Stimulated activated CD8-positive, alpha-beta memory T cell treated with anti-CD3 and anti-CD28 coated beads, Interleukin-7, amount 100 ng/mL, for 1 hour (primary cell): ENCODE measurements at places on chromosomes 11 and 22.

- no peak for DNase-seq
Measured at GRCh38 chr11:71283971-71284441, 31.6 kb upstream of the SHANK2 start.

DNA sequence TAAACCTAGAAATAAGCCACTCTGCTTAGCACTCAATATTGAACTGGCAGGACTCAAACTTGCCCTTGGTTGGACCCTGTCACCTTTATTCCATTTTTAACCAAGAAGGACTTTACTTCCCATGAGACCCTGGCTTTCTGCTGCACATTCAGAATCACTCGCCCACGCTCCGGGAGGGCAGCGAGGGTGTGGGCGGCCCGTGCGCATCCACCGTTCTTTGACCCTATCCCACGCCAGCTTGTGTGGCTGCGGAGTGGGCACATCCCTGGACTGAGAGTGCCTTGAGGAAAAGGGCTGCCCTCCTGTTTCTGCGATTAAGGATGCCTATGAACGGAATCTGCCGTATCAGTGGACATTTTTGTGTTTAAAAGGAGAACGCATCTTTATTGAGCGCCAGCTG lies 39.6 kb downstream of the TRIM44 start:
- DNase-seq: no peak

DNA sequence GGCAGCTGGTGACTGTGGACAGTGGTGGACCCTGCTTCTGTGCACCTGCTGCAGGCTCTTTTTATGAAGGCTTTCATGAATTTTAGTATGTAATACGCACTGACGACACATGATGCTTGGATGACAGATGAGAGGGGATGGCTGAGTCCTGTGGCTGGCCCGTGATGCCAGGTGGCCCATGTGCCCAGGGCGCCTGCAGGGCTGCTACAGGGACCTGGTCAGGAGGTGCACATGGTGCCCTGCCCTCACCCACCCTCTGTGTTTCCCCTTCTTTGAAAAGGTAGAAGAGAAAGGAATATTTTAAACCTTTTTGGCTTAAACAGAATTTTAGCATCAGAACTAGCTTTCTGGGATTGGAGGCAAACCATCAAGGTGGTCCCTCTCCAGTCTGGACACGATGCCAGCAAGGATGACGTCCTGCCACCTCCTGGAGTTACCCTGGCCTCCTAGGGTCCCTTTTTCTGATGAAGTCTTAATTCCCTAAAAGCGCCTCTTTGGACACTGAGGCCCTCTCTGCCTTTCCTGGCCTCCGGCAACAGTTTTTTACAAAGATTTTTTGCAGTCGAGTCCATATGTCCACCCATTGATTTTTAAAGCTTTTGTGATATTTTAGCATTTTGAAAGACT lies 5.4 kb upstream of the RANBP1 start:
- DNase-seq: no peak

GRCh38 chr11:63767565-63768236 lies 874 bp downstream of the ZFTA start:
- no peak for DNase-seq

DNA sequence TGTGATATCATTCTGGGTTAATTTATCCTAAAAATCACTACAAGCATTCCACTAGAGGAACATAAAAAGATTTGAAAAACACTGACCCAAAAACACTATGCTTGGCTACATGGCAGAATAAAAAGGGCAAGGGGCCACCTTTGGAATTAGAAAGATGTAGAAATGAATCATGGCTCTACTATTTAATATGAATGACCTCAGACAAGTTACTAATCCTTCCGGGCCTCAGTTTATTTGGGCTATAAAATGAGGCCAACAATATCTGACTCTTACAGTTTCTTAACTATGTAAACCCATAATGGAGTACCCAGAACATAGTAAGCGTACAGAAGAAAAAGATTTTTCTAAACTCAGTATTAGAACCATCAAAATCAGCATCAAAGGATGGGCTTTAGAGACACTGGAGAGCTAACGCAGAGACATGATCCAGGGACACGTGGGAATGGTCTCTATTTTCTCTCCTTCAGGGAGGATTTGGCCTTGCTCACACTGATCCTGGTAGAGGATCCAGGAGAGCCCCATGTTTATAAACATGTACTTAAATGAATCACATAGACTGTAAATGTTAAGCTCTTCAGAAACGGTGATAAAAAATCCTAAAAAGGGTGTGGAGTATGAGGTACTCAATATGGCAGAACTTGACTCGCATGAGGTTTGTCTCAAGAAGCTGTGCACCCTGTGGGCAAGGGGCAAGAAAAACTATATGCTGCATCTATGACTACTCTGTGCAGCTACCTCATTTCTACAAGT lies 288.4 kb upstream of the PITPNB start:
- DNase-seq: no peak

DNA sequence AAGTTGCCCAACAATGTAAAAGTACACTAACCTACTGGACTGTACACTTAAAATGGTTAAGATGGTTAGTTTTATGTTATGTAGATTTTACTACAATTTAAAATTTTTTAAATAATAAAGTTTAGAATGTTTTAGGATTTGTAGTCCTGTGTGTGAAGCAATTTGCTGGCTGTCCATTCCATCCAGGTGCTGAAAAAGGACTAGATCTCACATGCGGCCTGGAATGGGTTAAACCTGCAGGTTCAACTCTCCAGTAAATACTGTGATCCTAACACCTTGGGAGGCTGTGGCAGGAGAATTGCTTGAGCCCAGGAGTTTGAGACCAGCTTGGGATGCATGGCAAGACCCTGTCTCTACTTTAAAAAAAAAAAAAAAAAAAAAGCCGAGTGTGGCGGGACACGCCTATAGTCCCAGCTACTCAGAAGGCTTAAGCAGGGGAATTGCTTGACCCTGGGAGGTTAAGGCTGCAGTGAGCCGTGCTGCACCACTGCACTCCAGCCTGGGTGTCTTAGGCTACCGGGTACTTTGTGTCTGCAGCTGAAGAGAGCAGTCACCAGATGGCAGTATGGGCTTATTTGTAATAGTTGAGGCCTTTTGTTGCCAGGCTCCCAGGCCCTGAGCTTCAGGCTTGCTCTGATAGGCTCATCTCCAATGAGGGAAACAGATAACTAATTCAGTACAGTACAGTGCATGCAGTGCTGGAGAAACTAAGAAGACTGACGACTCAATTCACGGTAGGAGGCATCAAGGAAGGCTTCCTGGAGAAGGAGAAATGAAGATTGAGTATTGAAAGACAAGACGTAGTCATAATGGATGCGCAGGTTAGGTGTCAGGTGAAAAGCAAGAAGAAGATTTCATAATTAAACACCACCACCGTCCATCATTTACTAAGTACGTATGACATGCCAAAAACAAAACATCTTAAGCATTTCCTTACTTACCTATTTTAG lies 64.7 kb upstream of the ASPHD2 start:
- peak; percentile 2 for DNase-seq

- DNase-seq: no peak
Measured at GRCh38 chr11:67674442-67674871, at the start of gene ALDH3B2. Gene ALDH3B2, minus strand, starts transcription at chr11:67674623. Its CDS starts 7,688 bp downstream, at chr11:67666935.

GRCh38 chr11:57081356-57081755 lies 92.6 kb downstream of the OR5AK2 start:
- no peak for DNase-seq

DNA sequence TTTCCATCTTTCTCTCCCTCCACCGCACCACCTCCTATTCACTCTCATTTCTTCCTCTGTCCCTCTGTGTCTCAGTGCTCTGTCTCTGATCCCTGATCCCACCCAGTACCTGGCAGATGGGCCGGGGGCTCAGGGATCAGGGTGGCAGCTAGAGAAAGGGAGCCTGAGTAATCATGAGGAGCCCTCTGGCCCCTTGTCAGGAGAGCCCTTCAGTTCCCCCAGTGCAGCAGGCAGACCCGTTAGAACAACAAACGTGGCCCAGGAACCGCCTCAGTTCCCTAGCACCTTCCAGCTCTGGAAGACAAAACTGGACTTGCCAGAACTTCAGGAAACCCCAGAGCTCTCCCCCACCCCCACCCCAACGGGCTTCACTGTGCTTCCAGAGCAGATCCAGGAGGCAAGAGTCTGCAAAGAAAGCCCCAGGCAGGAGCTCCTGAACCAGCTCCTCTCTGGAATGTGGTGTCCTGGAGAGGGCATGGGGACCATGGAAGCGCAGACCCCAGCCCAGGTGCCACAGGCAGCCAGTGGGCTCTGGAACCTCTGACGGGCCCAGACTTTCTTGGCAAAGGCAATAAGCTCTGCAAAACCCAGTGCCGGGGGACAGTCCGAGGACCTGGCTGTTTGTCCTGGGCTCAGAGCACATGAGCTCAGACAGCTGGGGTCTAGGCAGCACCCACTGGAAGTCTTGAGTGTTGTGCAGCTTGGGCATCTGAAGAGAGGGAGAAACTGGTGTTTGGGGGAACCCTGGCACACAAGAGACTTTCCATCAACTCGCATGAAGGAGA lies 43.2 kb downstream of the LMO1 start:
- DNase-seq: no peak

- DNase-seq: no peak
Measured at GRCh38 chr11:18527512-18527911, 770 bp upstream of the TSG101 start.

DNA sequence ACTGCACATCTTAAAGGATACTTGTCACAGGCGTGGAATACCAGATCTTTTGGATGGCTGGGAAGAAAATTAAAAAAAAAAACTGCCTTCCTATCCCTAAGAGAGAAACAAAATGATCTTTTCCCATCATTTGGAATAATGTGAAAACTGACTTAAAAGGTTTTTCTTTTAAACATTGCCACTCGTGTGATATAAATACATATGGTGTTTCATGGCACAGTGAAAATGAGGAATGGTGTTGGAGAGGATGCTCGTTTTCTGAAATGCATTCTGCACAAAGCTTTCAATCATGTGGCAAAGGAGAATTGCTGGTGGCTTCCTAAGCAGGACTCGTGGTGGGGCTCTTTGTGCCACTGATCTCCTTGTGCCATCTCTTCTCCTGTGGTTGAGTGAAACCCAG lies 74.9 kb upstream of the LRRC4C start:
- no peak for DNase-seq

- no peak for DNase-seq
Measured at GRCh38 chr22:43706151-43706550, 106.0 kb downstream of the EFCAB6 start.

- no peak for DNase-seq
Measured at GRCh38 chr11:326842-327580, 6.4 kb upstream of the IFITM3 start.

- DNase-seq: peak; percentile 32
Measured at GRCh38 chr22:29154364-29155048, 51.2 kb upstream of the EMID1 start.

- DNase-seq: no peak
Measured at GRCh38 chr11:12731841-12732336, 57.7 kb downstream of the TEAD1 start.

DNA sequence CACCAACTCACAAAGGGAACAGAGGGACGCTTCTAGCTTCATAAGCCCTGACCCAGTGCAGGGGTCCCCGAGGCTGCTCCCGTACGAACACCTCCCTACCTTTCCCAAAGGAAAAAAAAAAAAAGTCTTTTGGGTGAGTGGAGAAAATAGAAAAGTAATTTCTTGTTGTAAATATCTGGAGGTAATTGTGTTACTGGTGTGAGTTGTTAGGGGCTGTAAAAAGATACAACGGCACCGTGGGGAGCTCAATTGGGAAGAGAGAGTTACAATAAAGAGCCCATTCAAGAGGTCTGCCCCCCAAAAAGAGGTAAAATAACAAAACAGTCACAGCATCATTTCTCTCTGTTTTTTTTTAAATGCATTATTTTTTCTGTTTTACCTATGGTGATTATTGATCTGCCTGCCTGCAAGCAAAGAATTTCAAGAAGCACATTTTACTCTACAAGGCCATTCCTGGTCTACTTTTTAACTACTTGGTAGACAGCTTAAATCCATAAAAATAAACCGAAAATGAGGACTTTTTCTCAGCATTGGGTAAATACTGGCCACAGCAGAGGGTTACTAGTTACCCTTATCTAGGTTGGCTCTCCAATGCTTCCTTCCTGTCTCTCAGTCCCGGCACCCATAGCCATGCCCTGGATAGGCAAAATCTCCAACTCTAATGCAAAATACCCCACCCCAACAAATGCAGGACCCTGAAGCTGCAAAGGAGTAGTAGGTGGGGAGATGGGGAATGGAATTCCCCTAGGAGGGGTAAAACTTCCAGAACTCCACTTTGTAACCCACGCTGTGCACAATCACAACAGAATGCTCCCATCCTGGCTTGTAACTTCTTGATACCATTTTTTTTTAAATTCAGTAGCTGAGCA lies 3.1 kb downstream of the PAX6 start:
- DNase-seq: no peak
